CD8-positive, alpha-beta memory T cell (primary cell): ENCODE measurements at places on chromosomes 2 and 18. TPM values are rescaled to one million over a fixed set of nuclear protein-coding genes. Genes with fewer than 3 reads are reported as not detected.

Gene TDRD15
- 0.05 TPM for polyA plus RNA-seq

GRCh38 chr2:58336416-58336815 is 95.3 kb upstream of the FANCL start:
- no peaks in the 10 kb centered on the region for H3K27me3 ChIP-seq
- no peak for DNase-seq
- H3K4me1 ChIP-seq: no peaks in the 10 kb centered on the region
- no peak overlapping the region for H3K27ac ChIP-seq
- H3K4me3 ChIP-seq: no peak overlapping the region
- H3K36me3 ChIP-seq: no peaks in the 10 kb centered on the region

GRCh38 chr2:127859712-127860085 is 1.7 kb upstream of the POLR2D start:
- H3K4me1 ChIP-seq: peaks cover 35% of the 10 kb centered on the region
- H3K27ac ChIP-seq: no peak overlapping the region
- no peak overlapping the region for H3K4me3 ChIP-seq
- peaks cover 7% of the 10 kb centered on the region for H3K36me3 ChIP-seq
- DNase-seq: peak; percentile 53

GRCh38 chr18:38940475-38940862 is 1374.9 kb upstream of the CELF4 start:
- no peaks in the 10 kb centered on the region for H3K27me3 ChIP-seq
- H3K27ac ChIP-seq: peak overlapping the region; percentile 67
- peaks cover 17% of the 10 kb centered on the region for H3K4me1 ChIP-seq
- H3K4me3 ChIP-seq: no peak overlapping the region
- H3K36me3 ChIP-seq: no peaks in the 10 kb centered on the region

DNA sequence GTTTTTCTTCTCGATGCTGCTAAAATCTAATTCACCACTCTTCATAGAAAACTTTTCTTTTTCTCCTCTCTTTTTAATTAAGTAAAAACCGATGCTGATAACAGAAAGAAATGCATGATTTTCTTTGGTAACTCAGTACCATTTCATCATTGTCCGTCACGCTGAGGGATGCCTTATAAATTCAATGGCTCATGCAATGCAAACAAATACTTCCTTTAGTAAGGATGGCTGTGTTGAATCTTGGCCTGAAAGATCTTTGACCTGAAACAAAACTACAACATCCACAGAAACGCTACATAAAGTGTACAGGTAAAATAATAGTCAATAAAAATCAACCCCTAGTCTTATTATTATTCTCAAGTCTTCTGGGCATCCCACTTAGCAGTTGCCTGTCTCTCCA is 261.4 kb downstream of the SLC8A1 start:
- no peaks in the 10 kb centered on the region for H3K36me3 ChIP-seq
- no peaks in the 10 kb centered on the region for H3K27me3 ChIP-seq
- no peak overlapping the region for H3K27ac ChIP-seq
- no peak for DNase-seq
- H3K4me1 ChIP-seq: no peaks in the 10 kb centered on the region
- no peak overlapping the region for H3K4me3 ChIP-seq

Gene GPR45
- not detected for polyA plus RNA-seq

Gene SLC30A3
- not detected for polyA plus RNA-seq

Gene RNU2-63P
- not detected for polyA plus RNA-seq

DNA sequence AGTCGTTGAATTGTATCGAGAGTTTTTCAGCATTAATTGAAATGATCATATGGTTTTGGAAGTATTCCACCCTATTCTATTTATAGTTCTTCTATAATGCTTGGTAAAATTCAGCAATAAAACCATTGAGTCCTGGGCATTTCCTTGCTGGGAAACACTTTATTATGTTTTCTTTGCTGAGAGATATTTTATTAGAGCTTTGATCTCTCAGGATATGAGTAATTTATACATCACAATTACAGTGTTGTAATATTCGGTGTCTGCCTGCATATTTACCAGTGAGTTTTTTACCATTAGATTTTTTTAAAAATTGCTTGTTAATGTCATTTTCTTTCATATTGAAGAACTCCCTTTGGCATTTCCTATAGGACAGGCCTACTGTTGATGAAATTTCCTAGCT is 402.7 kb upstream of the FSIP2 start:
- no peak for DNase-seq
- H3K36me3 ChIP-seq: no peaks in the 10 kb centered on the region
- H3K27me3 ChIP-seq: no peaks in the 10 kb centered on the region
- H3K4me1 ChIP-seq: no peaks in the 10 kb centered on the region
- H3K27ac ChIP-seq: no peak overlapping the region

DNA sequence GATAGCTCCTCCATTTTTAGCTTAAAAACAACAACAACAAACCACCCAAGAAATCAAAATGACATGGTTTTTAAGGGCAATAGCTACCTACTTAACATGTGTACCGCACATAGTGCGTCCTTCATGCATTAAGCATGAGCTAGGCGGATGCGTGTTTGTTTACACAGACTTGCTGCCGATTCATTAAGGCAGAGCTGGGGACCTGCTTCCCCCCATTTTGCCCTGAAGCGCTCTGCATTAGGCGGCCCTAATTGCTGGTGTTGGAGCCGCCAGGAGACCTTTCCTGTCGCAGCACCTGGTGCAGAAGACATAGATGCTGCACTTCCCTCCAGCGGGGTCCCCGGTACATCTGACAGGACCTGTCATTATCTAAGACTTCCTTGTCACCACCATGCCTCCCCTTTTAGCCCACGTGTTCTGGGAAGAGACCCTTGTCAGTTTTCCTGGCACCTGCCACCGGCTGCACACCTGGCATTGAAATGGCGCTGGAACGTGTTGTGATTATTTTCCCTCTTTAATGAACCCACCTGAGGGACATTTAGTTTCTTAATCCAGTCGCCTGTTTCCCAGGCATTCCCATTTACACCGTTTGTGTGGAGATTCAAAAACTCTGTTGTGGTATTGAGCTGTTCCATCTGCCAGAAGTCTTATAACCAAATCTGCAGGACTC is 261.1 kb upstream of the RAB12 start:
- H3K36me3 ChIP-seq: no peaks in the 10 kb centered on the region
- no peak overlapping the region for H3K27ac ChIP-seq
- no peak for DNase-seq
- no peaks in the 10 kb centered on the region for H3K4me1 ChIP-seq
- no peaks in the 10 kb centered on the region for H3K27me3 ChIP-seq
- no peak overlapping the region for H3K4me3 ChIP-seq

- DNase-seq: no peak
- H3K27ac ChIP-seq: no peak overlapping the region
- no peaks in the 10 kb centered on the region for H3K36me3 ChIP-seq
These were observed 8.6 kb upstream of the ME2 start for GRCh38 chr18:50870138-50870845.

Gene HIBCH
- polyA plus RNA-seq: 20.3 TPM

DNA sequence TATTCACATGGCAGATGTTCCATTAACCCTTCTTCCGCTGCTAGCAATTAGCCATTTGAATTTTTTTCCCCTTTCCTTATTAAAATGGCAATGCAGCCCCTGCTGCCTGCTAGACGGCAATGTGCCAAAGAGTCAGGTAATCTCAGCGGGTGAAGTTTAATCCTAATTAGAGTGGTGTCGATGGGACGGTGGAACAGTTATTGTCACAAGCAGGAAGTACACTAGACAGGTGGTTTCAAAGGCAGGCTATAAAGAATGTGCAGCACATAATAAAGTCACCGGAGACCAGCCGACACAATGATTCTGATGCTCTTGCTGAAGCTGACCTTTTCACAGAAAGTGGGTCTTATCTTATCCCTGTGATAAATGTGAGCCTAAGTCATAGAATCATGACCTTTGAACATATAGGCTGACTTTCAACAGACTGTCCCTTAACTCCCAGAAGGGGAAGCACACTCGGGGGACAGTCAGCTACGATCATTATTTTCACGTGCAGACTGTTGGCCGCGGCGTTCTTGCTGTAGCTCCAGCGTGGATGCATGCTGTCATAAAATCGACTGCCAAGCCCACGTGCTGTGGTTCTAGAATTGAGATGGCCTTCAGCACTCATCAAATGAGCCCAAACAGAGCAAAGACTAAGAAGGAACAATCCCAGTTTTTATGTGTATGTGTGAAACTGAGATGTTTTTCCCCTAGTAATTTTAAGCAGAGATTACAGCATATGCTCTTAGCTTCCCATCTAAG is 926.2 kb upstream of the SOX11 start:
- H3K27ac ChIP-seq: no peak overlapping the region
- no peaks in the 10 kb centered on the region for H3K36me3 ChIP-seq
- H3K4me1 ChIP-seq: no peaks in the 10 kb centered on the region
- no peak overlapping the region for H3K4me3 ChIP-seq
- H3K27me3 ChIP-seq: no peaks in the 10 kb centered on the region

Gene ACADL
- not detected for polyA plus RNA-seq

Gene POTEJ
- not detected for polyA plus RNA-seq

Gene KCNG2
- polyA plus RNA-seq: not detected

GRCh38 chr2:152094014-152094413 is 4.8 kb downstream of the CACNB4 start:
- H3K27me3 ChIP-seq: peaks cover 3% of the 10 kb centered on the region
- DNase-seq: no peak
- no peak overlapping the region for H3K27ac ChIP-seq
- no peak overlapping the region for H3K4me3 ChIP-seq
- H3K4me1 ChIP-seq: peaks cover 4% of the 10 kb centered on the region

- H3K4me1 ChIP-seq: no peaks in the 10 kb centered on the region
- no peak overlapping the region for H3K27ac ChIP-seq
- no peak overlapping the region for H3K4me3 ChIP-seq
- no peak for DNase-seq
- H3K36me3 ChIP-seq: no peaks in the 10 kb centered on the region
These were observed 395.6 kb downstream of the RND3 start for GRCh38 chr2:150091846-150092245.

DNA sequence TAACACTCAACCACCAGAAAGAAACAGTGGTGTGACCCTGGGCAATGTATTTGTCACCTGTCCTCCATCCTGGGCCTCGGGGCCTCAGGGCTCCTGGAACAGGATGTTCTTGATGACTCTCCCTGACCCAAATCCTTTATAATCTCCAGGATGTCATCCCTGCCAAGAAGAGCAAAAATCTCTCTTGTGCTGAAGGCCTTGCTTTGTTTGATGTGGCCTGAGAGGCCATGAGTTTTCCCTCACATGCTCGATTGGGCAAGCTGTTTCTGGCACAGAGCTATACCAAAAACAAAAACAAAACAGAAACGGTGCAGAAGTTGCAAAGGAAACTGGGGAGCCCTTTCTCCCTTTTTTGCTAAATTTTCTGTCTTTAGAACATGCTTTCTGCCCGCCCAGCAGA is 35.7 kb upstream of the ST3GAL5 start:
- H3K36me3 ChIP-seq: no peaks in the 10 kb centered on the region
- no peak overlapping the region for H3K27ac ChIP-seq
- DNase-seq: no peak
- H3K27me3 ChIP-seq: no peaks in the 10 kb centered on the region
- no peak overlapping the region for H3K4me3 ChIP-seq
- H3K4me1 ChIP-seq: no peaks in the 10 kb centered on the region

DNA sequence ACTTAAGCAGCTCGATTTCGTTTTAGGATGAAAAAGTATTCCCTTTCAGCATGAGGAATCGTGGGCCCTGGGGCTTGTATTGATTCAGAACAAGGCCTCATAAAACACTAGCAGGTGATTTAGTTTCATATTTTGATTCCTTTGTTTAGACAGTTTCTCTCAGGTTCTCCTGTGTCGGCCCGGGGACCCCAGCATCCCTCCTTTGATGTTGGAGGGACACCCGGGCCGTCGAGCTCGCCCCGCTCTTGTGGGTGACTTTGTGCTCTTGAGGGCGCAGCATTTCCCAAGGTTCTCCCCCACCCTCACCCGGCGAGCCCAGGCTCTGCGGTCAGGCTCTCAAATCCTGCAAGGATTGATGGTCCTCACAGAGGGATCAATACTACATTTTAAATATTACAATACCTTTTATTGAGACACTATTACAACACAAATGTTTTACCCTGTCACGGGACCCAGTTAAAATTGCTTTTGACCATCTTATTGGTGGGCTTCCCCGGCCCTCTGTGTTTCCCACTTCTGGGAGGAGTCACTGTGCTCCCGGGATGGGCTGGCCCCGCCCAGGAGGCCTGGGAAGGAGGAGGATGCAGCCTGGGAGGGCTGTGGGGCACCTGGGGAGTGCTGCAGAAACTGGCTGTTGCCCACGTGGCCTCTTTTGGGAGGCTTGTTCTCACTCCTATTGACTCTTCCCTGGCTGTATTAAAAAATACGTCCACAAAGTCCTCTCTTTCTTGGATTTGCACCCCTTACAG is 222.6 kb downstream of the INSIG2 start:
- peaks cover 7% of the 10 kb centered on the region for H3K4me1 ChIP-seq
- DNase-seq: no peak
- no peaks in the 10 kb centered on the region for H3K36me3 ChIP-seq

GRCh38 chr2:29207352-29208148 is 92.3 kb downstream of the CLIP4 start:
- no peak overlapping the region for H3K4me3 ChIP-seq
- no peak overlapping the region for H3K27ac ChIP-seq
- no peak for DNase-seq

- no peaks in the 10 kb centered on the region for H3K36me3 ChIP-seq
- no peak overlapping the region for H3K4me3 ChIP-seq
- no peaks in the 10 kb centered on the region for H3K4me1 ChIP-seq
- no peak overlapping the region for H3K27ac ChIP-seq
These were observed 11.6 kb upstream of the DNER start for GRCh38 chr2:229725716-229726574.

GRCh38 chr2:133848111-133848649 is 279.9 kb upstream of the NCKAP5 start:
- H3K4me1 ChIP-seq: no peaks in the 10 kb centered on the region
- no peak overlapping the region for H3K4me3 ChIP-seq
- no peak for DNase-seq
- no peaks in the 10 kb centered on the region for H3K36me3 ChIP-seq

DNA sequence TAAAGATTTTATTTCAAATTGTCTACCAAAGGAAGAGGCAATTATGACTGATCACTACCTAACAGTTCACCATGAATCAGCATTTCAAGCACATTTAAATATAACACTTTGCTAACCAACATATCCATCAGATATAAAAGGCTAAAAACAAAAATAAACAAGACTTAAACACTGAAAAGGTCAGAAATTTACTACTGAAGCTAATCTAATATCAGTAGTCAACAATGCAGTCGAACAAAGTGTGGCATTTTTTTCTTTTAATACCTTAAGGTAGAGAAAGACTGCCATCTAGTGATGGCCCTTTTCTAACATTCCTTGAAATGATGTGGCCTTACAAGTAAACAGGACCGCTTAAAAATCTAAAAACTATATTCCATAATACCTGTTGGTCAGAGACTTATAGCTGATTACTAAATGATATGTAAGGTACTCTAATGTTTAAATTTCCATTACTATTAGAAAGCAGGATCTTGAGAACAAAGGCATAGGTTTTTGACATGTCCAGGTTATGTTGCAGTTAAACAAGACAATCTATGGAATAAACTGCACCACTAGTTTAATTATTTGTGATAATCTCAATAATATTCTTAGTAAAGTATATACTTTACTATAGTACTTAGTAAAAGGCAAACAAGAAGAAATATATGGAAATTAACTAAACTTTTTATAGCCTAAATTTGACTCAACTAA is 80.0 kb downstream of the EXOC6B start:
- no peak overlapping the region for H3K27ac ChIP-seq
- no peak overlapping the region for H3K4me3 ChIP-seq
